ENCODE measurements at places on chromosomes 3 and 15.

GRCh38 chr3:62143843-62144450, 229.4 kb downstream of the FEZF2 start:
- no peak for DNase-seq

GRCh38 chr3:18047052-18047451, 304.6 kb upstream of the TBC1D5 start:
- no peak for DNase-seq

DNA sequence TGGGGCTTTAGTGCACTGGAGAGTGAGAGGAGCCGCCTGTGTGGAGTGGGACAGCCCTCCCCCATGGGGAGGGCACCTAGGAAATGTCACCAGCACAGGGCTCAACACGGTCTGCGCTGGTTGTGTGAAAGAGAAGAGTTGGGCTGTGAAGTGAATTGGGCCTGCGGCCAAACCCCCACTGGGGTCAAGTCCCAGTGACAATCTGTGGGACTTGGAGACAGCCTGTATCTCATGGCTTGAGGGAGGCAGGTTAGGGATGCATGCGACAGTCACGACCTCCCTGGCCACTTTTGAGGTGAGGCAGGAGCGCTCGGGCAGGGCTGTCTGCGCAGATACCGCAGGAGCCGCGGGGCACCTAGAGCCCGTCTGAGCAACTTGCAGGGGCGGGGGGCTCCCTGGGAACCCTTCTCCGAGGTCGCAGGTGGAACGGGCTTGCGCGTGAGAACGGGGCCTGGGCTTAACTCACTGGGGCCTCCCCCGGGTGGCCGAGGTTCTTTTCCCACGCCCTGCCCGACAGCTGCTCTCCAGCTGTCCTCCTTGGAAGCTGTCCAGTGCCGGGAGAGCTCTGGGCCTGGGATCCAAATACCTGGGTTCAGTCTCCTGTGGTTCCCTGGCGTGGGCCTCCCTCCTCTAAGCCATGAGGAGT, 77.4 kb downstream of the SNRK start:
- no peak for DNase-seq

DNA sequence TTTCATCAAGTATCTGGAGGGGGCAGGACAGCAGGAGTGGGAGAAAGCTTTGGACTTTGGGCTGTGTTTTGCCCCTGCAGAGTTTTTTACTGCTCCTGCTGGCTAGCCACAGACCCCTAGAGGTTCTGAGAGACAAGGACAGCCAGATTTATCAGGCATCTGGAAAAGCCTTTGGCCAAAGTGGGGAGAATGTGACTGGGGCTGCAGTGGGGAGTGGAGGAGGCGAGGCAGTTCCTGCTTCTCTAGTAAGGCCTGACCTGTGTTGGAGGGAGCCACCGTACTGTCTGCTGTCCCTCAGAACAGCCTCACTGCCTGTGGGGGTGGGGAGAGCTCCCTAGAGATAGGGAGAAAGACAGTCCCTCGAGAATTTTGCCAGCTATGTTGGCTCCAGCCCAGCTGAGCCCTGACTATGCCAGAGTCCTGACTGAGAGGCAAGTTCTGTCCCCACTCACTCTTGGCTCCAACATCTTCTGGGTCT, 2.2 kb downstream of the ALPK3 start:
- no peak for DNase-seq

GRCh38 chr3:143070977-143071551, 48.5 kb upstream of the CHST2 start:
- DNase-seq, result no peak

GRCh38 chr15:57348081-57348480, 28.2 kb upstream of the CGNL1 start:
- DNase-seq, result no peak

GRCh38 chr3:66592016-66592761, 91.4 kb upstream of the LRIG1 start:
- DNase-seq, result no peak

DNA sequence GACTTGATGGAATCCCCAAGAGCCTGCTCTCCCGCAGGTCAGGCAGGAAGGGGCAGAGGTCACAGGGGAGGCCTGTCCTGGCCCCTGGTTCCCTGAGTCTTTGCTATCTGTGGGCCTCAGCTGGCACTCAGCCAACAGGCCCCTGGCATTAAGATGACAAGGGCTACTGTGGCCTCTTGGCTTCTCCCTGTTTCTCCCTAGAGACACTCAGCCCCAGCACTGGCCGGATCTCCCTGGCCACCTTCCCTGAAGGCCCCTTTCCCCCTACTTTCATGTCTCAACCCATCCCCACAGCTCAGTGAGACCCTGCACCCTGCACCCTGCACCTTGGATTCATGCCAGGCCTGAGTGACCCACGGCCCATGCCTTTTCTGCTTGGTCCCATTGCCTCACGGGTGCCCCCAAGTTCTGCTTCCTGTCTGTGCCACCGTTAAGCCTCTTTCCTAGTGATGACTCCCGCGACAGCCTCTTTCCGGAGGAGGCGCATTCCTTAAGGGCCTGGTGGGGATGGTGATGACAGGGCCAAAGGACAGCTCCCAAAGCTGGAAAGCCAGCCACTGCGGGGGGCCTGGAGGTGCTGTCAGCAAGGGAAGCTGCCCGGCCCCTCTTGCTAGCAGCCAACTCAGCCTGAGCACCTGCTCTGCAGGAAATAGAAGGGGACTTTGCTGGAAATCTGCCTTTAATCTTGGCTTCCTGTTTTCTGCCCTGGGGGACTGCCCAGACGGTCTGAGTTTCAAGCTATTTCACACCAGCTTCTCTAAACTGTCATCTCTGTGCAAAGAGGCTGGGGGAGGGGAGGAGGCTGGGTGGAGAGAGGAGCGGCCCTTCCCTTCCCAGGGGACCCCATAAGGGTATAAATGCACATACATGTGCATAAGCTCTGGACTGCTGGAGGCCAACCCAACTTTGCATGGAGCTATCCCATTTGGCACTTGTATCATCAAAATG, 4.8 kb upstream of the CSK start:
- DNase-seq, result no peak

DNA sequence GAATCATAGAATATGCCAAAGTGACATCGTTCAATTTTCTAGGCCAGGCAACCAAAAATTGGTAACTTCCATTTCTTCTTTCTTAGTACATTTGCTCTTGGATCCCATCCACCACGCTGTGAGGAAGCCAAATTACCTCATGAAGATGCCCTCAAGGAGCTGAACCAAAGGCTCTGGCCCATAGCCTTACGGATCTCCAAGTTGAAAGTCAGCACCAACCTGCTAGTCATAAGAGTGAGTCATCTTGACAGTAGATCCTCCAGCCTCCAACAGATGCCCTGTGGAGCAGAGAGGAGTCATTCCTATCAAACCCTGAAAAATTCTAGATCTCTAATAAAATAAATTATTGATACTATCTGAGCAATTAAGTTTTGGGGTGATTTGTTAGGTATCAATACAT, 322.5 kb upstream of the COL8A1 start:
- DNase-seq, result no peak

DNA sequence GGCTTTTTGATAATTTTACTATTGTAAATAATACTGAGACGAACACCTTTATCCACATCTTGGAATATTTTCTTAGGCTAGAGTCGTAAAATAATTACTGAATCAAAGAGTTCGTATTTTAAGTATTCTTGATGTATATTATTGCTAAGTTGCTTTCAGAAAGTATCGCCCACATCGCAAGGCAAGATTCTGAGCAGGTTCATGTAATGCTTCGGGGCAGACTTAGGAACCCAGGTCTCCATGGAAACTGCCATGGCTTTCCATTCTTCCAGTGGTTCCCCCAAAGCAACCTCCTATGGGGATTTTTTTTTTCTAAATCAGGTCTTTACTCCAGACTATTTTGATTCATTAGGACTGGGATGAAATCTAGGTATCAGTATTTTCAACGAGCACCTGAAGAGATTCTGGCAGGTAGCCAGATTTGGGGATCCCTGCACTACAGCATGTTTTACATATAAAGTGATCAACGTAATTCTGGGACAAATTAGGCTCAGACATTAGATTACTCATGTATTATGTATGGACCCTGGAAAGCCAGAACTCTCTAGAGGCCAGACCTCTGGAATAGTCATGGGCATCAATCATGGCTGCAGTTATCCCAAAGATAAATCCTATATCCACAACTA, 86.5 kb downstream of the B3GNT5 start:
- no peak for DNase-seq

All from stimulated activated CD4-positive, alpha-beta T cell treated with anti-CD3 and anti-CD28 coated beads, Interleukin-2, amount 100 ng/mL, for 4 hours (primary cell).